ENCODE measurements at places on chromosomes 5 and 9.

DNA sequence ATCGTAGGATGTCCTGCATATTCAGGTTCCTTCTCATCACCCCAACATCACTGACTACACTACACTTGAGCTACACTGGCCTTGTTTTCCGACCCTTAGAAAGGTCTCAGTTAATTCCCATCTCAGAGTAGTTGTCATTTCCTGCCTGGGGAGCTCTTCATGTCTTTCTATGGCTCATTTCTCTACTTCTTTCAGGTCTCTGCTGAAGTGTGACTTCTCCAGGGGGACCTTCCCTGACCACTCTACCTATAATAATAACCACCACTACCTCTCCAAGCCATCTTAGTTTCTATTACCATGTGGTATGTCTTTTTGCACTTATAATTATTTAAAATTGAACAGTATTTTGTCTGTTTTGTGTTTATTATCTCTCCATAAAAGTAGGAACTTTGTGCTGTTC is 113.2 kb downstream of the STARD4 start:
- no peak for DNase-seq

DNA sequence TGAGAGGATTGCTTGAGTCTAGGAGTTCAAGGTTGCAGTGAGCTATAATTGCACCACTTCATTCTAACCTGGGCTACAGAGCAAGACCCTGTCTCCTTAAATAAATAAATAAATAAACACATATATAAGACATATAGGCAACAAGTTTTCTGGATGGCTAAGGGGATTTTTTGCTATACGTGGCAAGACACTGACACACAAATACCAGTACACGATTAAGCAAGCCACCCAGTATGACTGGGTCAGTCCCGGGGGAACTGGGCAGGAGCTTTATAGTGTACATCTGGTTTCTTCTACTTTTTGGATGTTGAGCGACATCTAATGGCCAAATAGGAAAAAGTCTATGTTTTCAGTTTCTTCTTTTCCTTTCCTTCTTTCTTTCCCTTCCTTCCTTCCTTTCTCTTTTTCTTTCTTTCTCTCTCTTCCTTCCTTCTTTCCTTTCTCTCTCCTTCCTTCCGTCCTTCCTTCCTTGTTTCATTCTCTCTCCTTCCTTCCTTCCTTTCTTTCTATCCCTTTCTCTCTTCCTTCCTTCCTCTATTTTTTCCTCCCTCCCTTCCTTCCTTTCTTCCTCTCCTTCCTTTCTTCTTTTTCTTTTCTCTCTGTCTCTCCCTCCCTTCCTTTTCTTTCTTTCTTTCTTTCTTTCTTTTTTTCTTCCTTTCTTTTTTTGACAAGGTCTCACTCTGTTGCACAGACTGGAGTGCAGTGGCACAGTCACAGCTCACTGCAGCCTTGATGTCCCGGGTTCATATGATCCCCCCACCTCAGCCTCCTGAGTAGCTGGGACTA is 47.0 kb upstream of the PLIN2 start:
- DNase-seq = peak; percentile 53

DNA sequence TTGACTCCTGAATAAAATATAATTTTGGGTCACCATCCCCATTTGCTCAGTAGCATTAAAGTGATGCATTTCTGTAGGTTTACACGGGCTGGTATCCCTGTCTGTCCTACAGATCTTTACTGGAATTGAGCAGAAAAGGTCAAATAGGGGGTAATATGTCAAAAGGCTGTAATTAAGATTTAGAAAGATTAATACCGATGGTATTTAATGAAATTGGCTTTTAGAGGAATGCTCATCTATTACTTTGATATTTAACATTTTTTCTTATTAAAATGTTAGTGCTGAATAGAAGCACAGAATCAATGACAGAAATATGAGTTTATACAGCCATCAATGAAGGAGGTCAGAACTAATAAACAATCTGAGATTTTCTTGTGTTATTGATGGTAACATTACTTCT is 1762.2 kb upstream of the WWC1 start:
- DNase-seq = no peak

DNA sequence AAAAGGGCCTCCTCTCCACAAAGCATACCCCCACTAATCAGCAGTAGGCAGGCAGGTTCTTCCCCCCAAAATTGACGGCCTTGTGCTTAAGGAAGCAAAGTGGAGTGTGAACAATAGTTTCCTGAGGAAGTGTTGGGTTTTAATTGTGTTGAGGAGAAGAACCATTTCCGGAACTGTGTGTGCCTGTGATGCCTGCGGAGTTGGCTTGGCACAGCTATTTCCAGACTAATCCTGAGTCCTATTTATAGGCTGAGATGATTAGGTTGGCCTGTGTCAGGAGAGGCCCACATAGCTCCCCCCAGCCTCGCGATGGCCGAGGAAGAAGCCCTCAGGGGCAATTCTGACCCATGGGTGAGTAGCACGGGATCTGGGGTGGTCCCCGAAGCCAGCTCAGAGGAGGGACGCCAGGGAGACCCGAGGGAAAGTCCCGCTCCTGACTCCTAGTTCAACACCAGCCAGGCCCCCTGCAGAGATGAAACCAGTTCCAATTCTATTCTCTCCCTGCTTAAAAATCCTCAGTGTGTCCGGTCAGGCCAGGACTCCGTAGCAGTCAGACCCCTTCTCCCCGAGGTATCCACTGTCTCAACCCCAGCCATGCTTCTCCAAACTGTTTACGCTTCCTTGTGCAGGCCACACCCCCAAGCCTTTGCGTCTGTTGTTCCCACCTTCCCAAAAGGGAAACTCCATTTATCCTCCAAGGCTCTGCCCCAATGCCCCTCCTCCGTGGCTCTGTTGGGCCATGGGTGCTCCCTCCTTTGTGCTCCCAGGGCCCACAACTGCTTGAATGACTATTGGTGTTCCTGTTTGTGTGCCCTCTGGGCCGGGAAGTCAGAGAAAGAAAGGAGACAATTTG is 18.1 kb downstream of the GSN start:
- peak; percentile 77 for DNase-seq

DNA sequence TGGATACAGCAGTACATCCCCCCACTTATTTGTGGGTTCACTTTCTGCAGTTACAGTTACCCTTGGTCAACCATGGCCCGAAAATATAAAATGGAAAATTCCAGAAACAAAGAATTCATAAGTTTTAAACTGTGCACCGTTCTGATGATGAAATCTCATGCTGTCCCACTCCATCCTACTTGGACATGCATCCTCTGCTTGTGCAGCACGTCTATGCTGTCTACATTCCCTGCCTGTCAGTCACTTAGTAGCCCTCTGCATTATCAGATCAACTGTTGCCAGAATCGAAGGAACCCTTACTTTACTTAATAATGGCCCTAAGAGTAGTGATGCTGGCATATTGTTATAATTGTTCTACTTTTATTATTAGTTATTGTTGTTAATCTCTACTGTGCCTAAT is 14.6 kb downstream of the MARCHF3 start:
- DNase-seq = no peak

DNA sequence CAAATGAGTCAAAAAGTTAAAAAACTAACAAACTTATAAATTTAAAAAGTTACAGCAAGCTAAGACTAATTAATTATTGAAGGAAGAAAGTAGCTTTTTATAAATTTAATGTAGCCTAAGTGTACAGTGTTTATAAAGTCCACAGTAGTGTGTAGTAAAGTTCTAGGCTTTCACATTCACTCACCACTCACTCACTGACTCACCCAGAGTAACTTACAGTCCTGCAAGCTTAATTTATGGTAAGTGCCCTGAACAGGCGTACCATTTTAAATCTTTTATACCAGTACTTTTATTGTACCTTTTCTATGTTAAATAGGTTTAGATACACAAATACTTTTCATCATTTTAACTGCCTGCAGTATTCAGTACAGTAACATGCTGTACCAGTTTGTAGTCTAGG is 80.0 kb upstream of the C9orf72 start:
- no peak for DNase-seq

- no peak for DNase-seq
Measured at GRCh38 chr5:119597728-119598298, 31.5 kb upstream of the FAM170A start.

GRCh38 chr5:157460921-157461792 is 1.1 kb downstream of the NIPAL4 start:
- no peak for DNase-seq

GRCh38 chr5:67377631-67378030 is 181.0 kb upstream of the CD180 start:
- no peak for DNase-seq

DNA sequence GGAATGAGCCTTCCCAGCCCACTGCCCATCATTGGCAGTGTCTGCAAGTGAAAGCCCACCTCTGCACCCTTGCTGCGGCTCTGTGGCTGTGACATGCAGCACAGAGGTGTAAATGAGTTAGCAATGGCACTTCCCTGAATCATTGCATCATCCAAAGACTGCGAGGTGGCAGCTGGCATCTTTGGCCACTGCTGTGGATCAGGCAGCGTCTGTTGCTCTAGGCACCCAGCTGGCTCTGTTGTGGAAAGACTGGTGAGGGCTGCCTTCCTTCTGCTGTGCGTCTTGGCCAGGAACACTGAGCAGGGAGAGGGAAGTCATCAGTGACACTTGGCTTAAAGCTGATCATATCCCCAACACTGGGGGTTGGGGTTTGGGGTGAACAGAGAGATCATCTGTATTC is 64.5 kb downstream of the MFAP3 start:
- DNase-seq = no peak

- no peak for DNase-seq
Measured at GRCh38 chr5:89374144-89374784, 491.3 kb upstream of the MEF2C start.

DNA sequence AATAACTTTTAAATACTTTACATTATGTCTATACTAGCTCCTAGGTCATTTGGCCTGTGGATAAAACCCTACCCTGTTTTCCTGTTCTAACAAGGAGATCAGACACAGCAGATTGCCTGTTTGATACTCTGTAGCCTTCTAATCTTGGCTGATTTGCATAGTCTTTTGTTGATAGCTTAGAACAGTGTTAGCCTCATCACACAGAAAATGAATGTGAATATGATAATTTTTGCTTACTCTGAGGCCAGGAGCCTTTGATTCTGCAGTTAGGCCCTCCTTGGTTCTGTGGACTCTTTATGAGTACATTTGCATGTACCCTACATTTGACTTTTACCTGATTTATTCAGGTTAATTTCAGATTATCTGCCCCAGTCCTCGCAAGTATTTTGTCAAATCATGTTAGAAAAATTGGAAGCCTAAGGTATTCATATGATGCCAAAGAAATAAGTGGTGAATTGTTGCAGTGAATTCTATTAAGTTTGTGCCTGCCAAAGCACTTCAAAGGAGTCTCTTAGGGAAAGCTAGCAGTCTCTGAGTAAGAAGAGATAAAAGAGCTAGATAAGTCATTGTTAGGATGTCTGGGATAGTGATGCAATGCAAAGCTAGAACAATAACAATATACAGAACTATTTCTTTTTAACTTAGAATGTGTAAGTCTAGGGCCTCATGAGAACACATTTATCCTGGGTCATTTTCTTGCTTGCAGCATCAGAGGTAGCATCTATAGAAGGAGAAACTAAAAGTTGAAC is 56.4 kb downstream of the SCAMP1 start:
- no peak for DNase-seq

DNA sequence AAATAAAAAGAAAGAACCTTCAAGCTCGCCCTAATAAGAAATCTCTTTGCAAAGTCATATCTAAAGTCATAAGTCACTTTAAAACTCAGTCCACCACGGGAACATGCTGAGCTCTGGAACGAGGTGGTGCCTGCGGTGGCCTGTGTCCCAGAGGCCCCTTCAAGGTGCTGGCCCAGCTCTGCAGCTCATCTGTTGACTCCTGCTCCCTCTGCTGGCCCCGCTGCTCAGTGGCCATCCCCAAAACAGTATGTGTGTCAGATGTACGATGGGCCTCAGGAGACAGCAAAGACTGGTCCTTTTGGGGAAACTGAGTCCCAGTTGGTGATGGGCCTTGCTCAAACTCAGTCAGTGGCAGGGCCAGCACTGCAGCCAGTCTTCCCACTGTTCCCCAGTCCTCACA is 22.8 kb upstream of the FOXB2 start:
- DNase-seq = peak; percentile 43

- DNase-seq = no peak
Measured at GRCh38 chr5:94857111-94857510, 238.6 kb downstream of the SLF1 start.

GRCh38 chr9:124513376-124513994 is 6.3 kb upstream of the NR5A1 start:
- DNase-seq = no peak

GRCh38 chr9:129237164-129237611 is 59.1 kb upstream of the IER5L start:
- DNase-seq = no peak

- no peak for DNase-seq
Measured at GRCh38 chr5:72252574-72253155, 67.4 kb downstream of the MRPS27 start.

DNA sequence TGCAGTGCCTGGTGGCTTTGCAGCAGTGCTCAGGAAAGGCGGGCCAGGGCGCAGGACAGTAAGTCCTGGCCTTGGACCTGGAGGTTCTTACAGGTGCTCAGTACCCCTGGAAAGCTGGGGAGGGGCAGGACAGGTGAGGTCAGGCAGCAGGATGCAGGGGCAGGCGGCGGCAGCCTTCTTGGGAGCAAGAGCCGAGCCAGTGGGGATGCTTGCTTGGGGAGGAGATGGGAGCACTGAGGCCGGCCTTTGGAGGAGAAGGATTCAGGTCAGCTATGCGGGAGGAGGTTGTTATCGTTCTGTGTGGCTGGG is 98.0 kb downstream of the COL5A1 start:
- DNase-seq = no peak

DNA sequence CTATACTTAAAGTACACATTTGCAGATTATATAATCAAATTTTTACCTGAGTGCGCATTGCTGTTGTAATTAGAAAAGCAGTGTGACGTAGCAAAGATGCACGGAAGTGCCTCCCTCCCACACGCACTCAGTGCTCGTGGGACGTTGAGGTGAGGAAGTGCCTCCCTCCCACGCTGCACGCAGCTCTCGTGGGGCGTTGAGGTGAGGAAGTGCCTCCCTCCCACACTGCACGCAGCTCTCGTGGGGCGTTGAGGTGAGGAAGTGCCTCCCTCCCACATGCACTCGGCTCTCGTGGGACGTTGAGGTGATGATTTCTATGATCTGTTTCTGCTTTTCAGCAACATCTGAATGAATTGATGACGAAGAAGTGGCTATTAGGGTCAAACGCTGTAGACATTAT is 21.0 kb downstream of the EXOC3 start:
- peak; percentile 5 for DNase-seq

GRCh38 chr5:6159832-6160430 is 218.4 kb downstream of the MED10 start:
- DNase-seq = no peak

GRCh38 chr5:74469234-74469994 is 171.1 kb downstream of the ENC1 start:
- DNase-seq = no peak

GRCh38 chr5:163563880-163564279 is 58.5 kb downstream of the MAT2B start:
- no peak for DNase-seq

- no peak for DNase-seq
Measured at GRCh38 chr5:160310140-160310539, 2.2 kb downstream of the CCNJL start.

- no peak for DNase-seq
Measured at GRCh38 chr5:92939428-92939827, 641.6 kb downstream of the NR2F1-AS1 start.
